ENCODE measurements at places on chromosomes 12 and 14.

- DNase-seq: peak; percentile 49
Observed at GRCh38 chr12:107131832-107132616, 38.7 kb upstream of the CRY1 start.

DNA sequence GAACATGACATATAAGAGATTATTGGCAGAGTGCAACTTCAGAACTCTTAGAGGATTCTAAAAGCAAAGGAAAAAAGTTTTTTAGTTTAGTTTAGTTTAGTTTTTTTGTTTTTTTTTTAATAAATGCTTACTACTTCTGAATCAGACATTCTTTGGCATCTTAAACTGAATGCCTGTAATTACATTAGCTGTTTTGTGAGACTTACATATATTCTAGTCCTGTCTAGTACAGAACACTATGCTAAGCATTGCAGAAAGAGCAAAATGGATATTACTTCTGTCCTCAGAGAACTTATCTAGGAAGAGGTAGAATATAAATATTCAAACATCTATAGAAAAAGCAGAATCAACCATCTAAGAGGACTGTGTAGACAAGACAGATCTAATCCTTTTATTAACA is 133.2 kb downstream of the RAD51B start:
- no peak for DNase-seq

DNA sequence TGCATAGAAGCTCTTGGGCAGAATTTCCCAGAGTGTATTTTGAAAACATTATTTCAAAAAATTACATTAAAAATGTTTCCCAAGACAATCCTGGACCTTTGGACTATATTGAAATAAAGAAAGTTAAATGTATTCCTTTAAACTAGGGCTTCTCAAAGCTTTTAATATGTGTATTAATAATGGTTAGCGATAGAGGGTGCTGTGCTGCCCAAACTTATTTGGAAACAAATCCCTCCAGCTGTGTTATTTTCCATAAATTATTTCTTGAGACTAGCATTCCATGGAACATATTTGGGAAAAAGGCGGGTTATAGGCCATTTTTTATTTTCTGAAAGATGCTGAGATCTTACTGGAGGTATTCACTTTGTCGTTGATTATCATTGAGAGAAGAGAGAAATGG is 397.8 kb upstream of the MIS18BP1 start:
- no peak for DNase-seq

DNA sequence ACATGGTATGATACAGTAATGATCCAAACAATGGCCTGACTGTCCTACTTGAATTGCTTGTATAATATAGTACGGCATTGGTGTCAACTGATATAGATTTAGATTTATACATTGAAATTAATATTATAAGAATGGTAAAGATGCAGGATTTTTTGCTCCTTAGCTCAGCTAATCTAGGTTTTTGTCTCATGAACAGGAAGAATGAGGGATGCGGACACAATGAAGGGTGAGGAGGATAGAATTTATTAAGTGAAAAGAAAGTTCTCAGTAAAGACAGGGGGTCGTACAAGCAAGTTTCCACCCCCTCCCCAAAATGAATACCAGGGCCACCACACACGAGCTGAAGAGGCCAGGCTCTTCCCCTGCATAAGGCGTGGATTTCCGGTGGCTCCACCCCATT is 96.1 kb downstream of the KCNA5 start:
- no peak for DNase-seq

Data from renal cortex interstitium (tissue), 15 donors.